ENCODE measurements at places on chromosomes 2 and 18.

DNA sequence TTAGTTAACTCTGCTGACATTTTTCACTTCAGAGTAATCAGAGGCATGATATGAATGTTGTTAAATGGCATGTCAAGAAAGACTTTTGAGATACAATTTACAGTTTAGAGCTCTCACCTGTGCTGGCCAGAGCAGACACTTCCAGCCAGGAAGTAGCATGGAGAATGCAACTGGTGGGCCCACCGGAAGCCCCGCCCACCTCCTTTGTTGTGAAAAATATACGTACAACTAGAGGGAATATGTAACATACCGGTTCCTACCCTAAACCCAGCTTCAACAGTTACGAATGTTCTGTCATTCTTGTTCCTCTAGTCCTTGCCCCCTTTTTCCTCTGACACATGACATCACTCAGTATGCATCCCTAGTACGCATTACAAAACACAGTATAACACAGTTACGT lies 70.2 kb upstream of the ITM2C start:
- DNase-seq = peak; percentile 62

- DNase-seq = no peak
These were observed 93.8 kb downstream of the C2orf74 start for GRCh38 chr2:61255580-61256437.

GRCh38 chr2:71466301-71467179 lies 13.2 kb downstream of the DYSF start:
- DNase-seq = peak; percentile 35

DNA sequence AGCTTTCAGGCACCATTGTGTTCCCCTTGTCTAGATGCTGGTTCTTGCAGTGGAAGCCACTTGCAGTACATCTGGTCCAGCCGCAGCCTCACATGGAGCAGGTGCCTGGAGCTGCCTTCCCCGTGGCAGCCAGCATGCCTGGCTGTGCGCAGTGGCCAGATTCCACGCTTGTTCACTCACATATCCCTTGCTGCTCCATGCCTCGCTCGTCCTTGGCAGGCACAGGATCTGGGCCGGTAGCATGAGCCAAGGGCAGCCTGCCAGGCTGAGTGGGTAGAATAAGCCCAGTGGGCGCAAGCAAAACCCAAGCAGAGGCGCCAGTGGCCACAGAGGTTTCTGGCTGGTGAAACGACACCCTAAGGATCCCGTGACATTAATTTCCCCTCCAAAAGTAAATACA lies 20.6 kb downstream of the TMX3 start:
- DNase-seq = no peak

DNA sequence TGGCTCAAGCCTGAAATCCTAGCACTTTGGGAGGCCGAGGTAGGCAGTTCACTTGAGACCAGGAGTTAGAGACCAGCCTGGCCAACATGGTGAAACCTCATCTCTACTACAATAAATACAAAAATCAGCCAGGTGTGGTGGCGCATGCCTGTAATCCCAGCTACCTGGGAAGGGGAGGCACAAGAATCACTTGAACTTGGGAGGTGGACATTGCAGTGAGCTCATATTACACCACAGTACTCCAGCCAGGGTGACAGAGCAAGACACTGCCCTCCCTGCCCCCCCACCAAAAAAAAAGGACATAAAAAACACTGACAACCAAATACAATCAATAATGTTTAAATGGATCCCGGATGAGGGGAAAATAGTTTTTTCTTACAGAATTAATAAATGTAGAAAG lies 7.8 kb downstream of the TIA1 start:
- no peak for DNase-seq

- DNase-seq = no peak
These were observed 25.3 kb downstream of the TMEM131 start for GRCh38 chr2:97970293-97971060.
